ENCODE measurements at places on chromosomes 4 and X.

GRCh38 chr4:156773648-156774357, 197.8 kb downstream of the PDGFC start:
- DNase-seq: no peak

- no peak for DNase-seq
Observed at GRCh38 chrX:37722595-37722994, 37.0 kb downstream of the XK start.

DNA sequence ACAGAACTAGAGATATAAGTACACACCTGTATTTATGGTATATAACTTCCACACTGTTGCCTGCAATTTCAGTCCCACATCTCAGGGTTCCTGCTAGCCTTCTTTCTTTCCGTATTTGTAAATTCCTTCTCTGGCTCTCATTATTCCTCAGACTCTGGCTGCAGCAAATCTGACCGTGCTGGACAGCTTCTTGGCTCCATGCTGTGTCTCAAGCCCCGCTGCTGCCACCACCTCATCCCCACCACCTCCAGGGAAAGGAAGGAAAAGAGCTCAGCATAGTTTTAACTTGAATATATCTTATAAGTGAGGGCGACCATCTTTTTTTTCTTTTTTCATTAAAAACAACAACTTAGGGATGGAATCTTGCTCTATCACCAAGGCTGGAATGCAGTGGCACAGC, 155.6 kb upstream of the CXCL13 start:
- DNase-seq: no peak

DNA sequence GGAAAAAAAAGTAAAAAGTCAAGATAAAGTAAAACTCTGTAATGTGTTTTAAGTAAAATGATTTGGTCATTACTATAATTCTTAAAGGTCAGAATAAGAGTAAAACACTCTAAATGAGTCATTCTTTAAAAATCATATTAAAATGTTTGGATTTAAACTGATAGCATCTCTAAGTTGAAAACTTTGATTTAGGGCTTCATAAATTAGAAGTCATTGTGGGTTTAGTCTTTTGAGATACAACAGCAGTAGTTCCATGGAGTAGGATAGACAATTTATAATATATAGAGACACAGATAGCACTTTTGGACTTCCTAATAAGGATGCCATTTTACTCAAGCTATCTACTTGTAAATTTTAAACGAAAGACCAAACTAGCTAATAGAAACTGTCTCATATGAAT, 77.1 kb upstream of the PABPC4L start:
- no peak for DNase-seq
